ENCODE measurements at places on chromosomes 7 and 10.
A peak's percentile ranks its signal among the peaks of the same experiment; 100 is the strongest.

GRCh38 chr10:42984035-42984610 lies 92.7 kb upstream of the RET start:
- DNase-seq: no peak

DNA sequence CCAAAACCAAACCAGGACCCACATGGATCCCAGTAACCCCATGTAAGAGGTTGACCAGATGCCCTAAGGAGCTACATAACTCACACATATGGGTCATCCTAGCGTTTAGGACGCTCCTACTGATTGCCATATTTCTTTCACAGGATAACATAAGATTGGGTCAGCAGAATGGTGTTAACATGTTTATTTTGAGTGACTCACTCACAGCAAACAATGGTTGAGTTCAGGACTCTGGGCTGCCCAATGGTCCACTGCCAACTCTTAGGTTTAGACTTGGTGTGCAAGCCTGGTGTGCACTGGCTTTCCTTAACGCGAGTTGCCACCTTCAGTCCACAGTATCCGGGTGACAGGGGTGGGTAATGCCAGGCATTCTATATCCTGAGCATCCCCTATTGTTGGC lies 211.5 kb downstream of the GPAM start:
- DNase-seq: no peak

DNA sequence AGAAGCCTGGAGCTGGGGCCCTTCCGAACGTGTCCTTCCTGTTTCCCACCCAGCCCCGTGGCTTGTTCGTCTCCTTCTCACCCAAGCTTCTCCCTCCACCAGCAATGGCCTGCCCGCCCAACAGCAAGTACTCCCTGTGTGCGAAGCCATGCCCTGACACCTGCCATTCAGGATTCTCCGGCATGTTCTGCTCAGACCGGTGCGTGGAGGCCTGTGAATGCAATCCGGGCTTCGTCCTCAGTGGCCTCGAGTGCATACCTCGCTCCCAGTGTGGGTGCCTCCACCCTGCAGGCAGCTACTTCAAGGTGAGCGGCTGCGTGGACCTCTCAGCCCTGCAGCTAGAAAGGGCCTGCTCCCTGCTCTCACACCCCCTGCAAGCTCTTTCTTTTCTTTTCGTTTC lies 31.9 kb downstream of the ZAN start:
- DNase-seq: no peak

DNA sequence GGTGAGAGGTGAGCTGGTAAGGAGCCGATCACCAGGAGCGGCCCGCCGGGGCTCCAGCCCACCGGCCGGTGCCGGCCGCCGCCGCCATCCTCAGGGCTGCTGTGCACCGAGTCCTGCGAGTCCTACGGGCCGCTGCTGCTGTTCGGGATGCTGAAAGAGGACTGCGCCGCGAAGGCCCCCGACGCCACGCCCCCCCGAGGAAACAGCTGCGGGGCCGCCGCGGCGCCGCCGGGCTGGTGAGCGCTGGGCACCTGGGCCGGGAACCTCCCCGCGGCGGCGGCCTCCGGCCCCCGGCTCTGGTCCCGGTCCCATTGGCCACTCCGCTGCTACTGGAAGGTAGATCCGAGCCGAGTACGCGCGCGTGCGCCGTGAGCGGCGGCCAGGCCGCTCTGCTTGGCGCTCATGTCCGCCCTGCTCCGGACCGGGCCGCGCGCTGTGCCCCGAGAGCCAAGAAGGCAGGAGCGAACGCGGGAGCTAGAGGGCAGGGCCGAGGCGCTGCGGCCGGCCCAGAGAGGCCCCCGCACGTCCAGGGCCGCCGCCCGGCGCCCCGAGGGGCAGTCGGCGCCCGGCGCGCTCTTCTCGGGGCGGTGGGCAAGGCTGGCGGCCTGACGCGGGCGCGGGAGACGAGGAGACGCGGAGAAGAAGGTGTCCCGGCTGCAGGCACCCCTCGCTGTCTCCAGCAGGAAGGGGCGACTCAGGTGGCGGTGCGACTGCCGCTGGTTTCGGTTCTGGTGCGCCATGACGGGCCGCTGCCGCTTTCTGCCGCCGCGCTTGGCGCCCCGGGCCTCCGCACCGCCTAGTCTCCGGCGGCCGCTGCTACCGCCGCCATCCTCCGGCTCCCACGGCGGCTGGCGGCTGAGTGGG lies 121.3 kb upstream of the WIPF3 start:
- DNase-seq: peak; percentile 47

GRCh38 chr7:100847360-100847759 lies 5.2 kb upstream of the SLC12A9 start:
- DNase-seq: no peak

DNA sequence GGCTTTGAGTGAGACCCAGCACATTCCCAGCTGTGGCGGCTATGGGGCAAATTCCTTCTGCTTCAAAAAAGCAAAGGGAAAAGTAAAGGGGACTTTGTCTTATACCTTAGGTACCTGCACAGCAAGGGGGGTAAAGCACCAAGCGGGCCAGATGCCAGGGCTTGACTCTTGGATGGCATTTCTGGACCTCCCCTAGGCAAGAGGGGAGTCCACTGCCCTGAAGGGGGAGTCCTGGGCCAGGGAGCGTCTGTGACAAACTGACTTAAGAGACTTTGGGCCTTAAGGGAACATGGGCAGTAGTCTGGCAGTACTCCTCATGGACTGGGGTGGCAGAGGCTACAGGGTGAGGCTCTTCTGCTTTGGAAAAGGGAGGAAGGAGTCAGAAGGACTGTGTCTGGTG lies 16.1 kb upstream of the FOXI2 start:
- DNase-seq: no peak

- DNase-seq: no peak
These were observed 119.0 kb downstream of the BTAF1 start for GRCh38 chr10:92042541-92042940.

GRCh38 chr7:45183711-45184210 lies 26.2 kb downstream of the RAMP3 start:
- DNase-seq: no peak

GRCh38 chr7:46723003-46723402 lies 801.9 kb upstream of the IGFBP3 start:
- no peak for DNase-seq

- DNase-seq: no peak
These were observed 165.2 kb upstream of the CELF2 start for GRCh38 chr10:10852464-10852863.

DNA sequence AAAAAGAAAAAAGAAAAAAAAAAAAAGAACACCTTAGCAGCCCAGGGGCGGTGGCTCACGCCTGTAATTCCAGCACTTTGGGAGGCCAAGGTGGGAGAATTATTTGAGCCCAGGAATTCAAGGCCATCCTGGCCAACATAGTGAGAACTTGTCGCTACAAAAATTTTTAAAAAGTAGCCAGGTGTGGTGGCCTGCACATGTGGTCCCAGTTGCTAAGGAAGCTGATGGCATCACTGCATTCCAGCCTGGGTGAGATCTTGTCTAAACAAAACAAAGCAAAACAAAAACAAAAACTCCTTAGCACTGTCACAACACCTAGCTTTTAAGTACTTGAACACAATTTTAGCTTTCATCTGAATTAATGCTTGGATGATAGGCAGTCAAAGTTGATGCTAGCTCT lies 86.3 kb upstream of the MKLN1 start:
- DNase-seq: no peak

DNA sequence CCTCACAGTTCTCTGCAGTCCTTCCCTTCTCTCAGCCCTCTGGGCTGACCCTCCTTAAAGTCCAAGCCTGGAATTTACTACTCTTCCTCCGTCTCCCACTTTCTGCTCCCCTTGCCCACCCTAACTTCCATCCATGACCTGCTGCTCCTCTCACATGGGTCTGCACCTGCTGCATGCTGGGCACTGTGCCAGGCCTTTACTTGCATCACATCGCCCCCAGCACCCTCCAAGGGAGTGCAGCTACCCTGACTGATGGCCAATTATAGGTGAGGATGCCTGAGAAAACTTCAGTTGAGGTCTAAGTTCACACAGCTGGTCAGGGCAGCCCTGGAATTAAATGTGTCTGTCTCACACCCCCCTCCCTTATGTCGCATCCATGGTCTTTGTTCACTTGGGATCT lies 53.6 kb upstream of the ZPBP start:
- DNase-seq: no peak
